ENCODE measurements at places on chromosomes 1 and 21. TPM values are rescaled to one million over a fixed set of nuclear protein-coding genes. Genes with fewer than 3 reads are reported as not detected.

DNA sequence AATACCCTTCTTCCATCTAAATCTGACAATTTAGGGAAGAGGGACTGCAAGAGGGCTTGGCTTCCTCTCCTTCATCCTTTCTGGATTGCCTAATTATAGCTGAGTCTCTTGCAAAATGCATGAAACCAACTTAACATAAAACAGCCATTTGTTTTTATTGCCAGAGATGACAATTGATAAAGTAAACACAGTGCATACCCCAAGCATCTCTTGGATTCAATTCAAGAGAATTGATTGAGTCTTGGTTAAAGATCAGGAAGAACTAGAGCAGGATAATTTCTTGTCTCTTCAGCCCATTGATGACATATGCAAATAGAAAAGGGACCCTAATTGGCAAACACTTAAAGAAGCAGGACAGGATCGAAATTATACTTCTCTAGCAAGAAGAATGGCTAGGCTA, 617.1 kb upstream of the PTBP2 start:
- DNase-seq = no peak

DNA sequence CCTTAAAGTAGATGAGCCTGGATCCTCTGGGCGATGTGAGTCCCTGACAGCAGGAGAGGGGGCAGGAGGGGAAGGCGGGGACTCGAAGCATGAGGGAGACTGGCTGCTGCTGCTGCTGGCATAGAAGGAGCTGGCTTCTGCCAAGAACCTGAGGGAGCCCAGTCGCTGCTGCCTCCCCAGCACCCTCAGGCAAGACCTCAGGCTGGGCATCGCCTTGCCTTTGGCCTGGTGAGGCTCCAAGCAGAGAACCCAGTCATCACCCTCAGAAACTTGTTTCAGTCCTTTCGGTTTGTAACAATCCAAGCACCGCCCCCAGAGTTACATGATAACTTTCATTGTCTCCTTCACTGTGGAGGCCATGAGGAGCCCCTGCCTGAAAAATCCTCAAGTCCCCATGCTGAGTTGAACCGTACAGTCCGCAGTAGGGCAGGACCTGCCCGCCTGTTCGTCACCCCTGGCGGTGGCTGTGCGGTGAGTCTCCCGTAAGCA, 38.8 kb downstream of the POFUT2 start:
- no peak for DNase-seq

DNA sequence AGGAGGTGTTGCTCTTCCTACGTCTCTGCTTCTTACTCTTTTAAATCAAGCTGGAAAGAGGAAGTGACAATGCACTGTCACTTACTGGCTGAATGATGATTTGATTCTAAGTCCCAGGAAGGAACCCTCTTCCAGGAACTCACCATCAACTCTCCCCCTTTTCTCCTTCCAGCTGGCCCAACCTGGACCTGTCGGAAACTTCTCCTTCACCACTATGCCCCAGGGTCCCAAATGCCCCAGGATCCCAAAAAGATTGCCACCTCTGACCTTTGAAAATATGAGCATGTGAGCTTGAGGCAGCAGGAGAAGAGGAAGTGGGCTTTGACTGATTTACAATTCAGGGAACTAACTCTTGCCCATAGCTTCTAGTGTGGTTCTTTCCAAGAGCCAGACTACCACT, 5.3 kb upstream of the ADAMTS5 start:
- no peak for DNase-seq

GRCh38 chr1:155071701-155072100, 6.9 kb upstream of the EFNA3 start:
- no peak for DNase-seq

DNA sequence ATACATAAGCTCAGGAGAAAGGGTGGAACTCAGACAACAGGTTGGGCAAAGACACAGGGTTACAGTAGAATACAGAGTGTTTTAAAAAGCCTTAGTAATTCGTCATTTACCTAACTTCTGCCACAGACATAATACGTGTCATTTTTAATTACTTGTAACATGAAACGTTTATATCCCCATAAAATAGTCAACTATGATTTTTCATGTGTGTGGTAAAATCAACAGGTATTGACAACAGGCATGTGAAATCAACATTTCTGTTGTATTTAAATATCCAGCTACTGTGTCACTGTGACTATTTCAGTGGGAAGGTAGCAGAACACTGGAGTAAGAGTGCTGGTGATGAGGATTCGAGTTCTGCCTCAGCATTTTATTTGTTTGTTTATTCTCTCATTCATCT, 5.7 kb downstream of the FAM163A start:
- DNase-seq = no peak

DNA sequence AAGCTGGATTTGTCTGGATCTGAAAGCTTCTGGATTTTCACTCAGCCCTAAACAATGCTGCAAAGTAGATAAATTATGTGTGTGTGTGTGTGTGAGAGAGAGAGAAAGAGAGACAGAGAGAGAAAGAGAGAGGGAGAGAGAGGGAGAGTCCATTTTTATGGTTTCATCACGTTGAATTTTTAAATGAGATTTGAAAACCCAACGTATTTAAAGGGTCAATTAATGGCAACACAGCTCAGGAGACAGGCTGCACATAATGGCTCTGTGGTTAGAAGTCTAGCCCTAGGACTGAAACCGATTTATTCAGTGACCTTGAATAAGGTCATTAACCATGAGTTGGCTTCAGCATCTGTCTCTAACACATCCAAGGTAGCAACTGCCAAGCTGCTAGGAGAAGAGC, 35.3 kb upstream of the FMN2 start:
- no peak for DNase-seq

- DNase-seq = no peak
Measured at GRCh38 chr1:204678721-204679475, 6.6 kb downstream of the LRRN2 start.

OR10Z1 gene
- not detected for total RNA-seq

MTARC1 gene
- 13.2 TPM for total RNA-seq

S100A10 gene
- 212 TPM for total RNA-seq

Measured in mucosa of gallbladder (tissue), 1 donor.